ENCODE measurements at places on chromosomes 16 and 17.
A peak's percentile ranks its signal among the peaks of the same experiment; 100 is the strongest.

DNA sequence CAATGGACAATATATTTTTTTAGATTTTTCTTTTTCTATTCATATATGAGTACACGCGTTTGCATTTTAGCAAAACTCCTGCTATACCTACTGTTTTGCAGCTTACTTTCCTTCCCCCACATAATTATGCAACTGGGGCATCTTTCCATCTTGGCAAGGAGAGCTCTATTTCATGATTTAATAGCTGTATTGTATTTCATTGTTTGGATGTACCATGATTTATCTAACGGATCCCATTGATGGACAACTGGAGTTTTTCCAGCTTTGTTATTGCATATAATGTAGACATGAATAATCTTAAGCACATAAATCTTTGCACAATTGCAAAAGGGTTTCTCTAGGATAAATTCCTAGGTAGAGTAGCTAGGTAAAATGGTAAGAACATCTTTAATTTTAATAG, 133.9 kb downstream of the PITPNC1 start:
- DNase-seq = no peak
- H3K36me3 ChIP-seq = no peaks in the 10 kb centered on the region
- no peak overlapping the region for H3K4me3 ChIP-seq
- no peaks in the 10 kb centered on the region for H3K27me3 ChIP-seq

DNA sequence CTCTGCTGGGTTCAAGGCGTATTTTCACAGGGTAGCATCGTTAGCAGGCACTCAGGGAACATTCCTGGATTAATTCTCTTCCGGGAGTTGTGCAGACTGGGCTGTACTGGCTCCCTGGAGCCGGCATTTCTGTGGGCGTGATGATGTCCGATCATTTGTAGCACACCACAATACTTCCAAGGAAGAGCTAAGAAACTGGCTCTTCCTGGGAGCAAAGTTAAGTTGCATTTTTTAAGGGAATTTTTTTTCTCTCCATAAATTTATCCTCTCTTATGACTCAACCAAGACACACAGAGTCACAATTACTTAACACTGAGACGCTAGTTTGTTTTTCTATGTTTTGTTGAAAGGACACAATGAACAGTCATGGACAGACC, 211.6 kb upstream of the FOXF1 start:
- peaks cover 31% of the 10 kb centered on the region for H3K4me1 ChIP-seq
- H3K36me3 ChIP-seq = no peaks in the 10 kb centered on the region
- H3K4me3 ChIP-seq = peak overlapping the region; percentile 37
- H3K27me3 ChIP-seq = no peaks in the 10 kb centered on the region

DNA sequence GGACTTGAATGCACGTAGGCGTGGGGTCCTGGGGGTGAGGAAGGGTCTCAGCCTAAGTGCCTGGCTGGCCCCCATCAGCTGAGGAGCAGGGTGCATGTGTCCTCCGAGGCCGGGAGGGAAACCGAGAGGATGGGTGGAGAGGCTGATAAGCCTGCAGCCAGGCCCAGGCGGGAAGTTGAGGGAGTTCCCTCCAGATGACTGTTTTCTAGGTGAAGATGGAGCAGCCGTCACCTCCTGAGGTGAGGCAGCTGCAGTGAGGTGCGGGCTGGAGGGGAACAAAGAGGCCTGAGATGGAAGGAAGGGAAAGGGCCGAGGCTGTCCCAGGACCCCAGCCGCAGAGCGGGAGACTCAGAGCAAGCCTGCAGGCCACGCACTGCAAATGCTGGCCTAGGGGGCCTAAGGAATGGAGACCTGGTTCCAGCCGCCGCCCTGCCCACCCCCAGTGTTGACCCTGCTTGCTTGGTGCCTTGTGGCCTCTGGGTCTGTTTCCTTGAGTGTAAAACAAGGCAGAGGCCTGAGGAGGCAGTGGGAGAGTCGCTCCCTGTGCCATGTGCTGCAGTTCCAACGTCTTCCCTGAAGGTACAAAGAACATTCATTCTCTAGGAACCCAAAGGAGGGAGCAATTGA, 3.0 kb downstream of the PECAM1 start:
- no peaks in the 10 kb centered on the region for H3K27me3 ChIP-seq
- peaks cover 15% of the 10 kb centered on the region for H3K4me1 ChIP-seq
- no peaks in the 10 kb centered on the region for H3K36me3 ChIP-seq
- H3K4me3 ChIP-seq = no peak overlapping the region
- no peak overlapping the region for H3K27ac ChIP-seq
- DNase-seq = no peak

DNA sequence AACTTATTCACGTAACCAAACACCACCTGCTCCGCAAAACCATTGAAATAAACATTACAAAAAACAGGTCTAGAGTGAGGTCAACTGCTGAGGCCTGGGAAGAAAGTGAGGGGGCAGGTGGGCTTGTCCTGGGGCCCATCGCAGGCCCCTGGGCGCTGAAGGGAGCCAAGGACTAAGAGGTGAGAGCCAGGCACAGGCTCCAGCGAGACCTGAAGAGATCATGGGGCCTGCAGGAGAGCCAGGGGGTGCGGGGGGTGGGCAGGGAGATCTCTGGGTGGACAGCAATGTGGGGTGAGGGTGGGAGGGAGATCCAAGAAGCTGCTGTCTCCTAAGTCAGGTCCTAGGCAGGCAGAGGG, 7.9 kb downstream of the ARHGAP27 start:
- H3K4me1 ChIP-seq = peaks cover 3% of the 10 kb centered on the region
- no peak overlapping the region for H3K27ac ChIP-seq
- DNase-seq = no peak

DNA sequence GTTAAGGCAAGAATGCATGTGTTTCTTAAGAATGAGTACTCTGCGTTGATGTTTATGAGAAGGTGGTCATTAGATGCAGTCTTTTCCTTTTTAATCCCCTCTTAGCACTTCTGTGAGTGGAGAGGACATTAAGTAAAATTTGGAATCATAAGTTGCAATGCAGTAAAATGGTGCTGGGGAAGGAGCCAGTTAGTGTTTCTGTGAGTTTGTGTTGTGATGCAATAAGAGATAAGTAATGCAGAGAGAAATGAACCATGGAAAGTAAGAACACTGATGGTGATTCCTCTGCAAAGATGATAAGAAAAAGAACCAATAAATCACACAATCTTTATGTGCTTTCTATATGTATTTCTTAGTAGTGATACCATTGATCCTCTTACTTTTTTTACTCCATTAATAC, 20.0 kb downstream of the ABHD15 start:
- no peak overlapping the region for H3K27ac ChIP-seq
- H3K27me3 ChIP-seq = no peaks in the 10 kb centered on the region
- H3K4me1 ChIP-seq = peaks cover 4% of the 10 kb centered on the region
- peaks cover 1% of the 10 kb centered on the region for H3K36me3 ChIP-seq
- DNase-seq = no peak
- no peak overlapping the region for H3K4me3 ChIP-seq

DNA sequence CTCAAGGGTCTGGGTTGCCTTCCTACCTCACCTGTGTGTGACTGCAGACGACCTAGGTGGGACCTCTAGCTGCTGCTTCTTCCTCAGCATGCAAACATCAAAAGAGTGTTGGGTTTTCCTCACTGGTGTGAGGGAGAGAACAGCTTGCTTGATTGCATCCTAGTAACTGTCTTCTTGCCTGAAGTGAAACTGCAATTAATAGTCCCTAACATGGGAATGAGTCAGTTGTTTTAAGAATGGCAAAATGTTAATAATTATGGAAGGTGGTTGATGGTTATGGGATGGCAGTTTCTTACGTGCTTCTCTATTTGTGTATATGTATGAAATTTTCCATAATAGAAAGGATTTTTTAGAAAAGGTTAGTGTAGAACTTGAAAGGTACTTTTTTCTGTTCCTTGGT, 5.9 kb downstream of the POLR2C start:
- H3K27ac ChIP-seq = no peak overlapping the region
- DNase-seq = no peak
- H3K4me3 ChIP-seq = no peak overlapping the region
- H3K27me3 ChIP-seq = no peaks in the 10 kb centered on the region
- H3K4me1 ChIP-seq = peaks cover 4% of the 10 kb centered on the region

DNA sequence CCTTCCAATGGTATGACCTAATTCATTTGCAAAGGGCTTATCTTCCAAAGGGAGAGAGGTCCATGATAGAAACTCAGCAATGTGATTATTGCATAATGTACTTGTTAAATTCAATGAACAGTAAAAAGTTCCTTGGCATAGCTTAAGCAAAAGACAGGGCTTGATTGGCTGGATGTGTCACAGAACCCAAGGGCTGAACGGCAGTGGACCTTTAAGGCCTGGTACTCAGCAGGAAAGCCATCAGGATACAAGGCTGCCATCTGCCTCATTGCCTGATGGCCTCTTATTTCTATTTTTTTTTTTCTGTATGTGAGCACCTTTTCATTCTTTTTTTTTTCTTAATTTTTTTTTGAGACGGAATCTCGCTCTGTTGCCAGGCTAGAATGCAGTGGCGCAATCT, 208.9 kb upstream of the WSCD1 start:
- no peak overlapping the region for H3K27ac ChIP-seq
- H3K4me1 ChIP-seq = no peaks in the 10 kb centered on the region
- no peak overlapping the region for H3K4me3 ChIP-seq

Data from fibroblast of lung (primary cell).